ENCODE measurements at places on chromosomes 16 and 17.

DNA sequence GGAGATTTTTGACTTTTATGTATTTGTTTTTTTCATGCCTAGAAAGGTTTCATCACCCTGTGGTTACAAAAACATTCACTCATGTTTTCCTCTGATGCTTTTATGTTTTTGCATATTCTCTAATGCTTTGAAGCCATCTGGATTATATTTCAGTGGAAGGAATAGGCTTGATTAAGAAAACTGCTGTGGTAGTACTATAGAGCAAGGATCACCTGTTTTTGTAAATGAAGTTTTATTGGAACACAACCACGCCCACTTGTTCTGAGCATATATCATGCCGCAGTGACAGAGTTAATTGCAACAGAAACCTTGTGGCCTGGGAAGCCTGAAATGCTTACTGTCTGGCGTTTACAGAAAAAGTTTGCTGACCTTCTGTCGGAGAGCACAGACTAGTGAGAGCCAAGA lies 11.5 kb downstream of the COX10 start:
- DNase-seq, result no peak

GRCh38 chr17:80352216-80352895 lies 62.6 kb upstream of the ENDOV start:
- DNase-seq, result no peak

DNA sequence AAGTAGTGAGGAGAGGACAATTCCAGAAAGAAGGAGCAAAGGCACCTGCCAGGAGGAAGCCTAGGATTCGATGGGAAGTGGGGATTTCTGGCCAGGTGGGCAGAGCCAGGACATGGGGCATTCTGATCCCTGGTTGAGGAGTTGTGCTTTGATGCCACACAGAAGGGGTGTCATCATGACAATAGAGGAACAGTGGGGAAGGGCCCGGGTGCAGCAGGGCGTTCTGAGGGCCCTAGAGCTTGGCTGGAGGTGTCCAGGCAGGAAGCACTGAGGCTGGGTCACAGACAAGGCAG lies 4.3 kb downstream of the EVPLL start:
- no peak for DNase-seq

DNA sequence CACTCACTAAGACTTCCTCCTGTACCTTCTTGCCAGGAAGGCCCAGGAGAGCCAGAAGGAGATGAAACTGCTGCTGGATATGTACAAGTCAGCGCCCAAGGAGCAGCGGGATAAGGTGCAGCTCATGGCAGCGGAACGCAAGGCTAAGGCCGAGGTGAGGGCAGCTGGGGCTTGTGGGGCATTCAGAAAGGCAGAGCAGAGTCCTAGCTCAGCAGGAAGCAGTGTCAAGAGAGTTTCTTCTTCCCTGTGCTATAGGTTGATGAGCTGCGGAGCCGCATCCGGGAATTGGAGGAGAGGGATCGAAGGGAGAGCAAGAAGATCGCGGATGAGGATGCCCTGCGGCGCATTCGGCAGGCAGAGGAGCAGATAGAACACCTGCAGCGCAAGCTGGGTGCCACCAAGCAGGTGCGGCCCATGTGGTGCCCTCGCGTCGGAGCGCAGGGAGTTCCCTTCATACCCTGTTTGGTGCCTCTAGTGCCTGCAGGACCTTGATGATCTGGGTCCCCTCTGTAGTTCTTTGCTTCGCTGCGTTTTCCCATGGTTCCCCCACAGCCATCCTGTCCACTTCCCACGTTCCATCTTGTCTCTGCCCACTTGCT lies 6.6 kb downstream of the RNF40 start:
- no peak for DNase-seq

GRCh38 chr17:56359518-56359917 lies 206.2 kb downstream of the ANKFN1 start:
- no peak for DNase-seq

GRCh38 chr17:45276031-45276430 lies 14.1 kb upstream of the SPATA32 start:
- DNase-seq, result no peak

DNA sequence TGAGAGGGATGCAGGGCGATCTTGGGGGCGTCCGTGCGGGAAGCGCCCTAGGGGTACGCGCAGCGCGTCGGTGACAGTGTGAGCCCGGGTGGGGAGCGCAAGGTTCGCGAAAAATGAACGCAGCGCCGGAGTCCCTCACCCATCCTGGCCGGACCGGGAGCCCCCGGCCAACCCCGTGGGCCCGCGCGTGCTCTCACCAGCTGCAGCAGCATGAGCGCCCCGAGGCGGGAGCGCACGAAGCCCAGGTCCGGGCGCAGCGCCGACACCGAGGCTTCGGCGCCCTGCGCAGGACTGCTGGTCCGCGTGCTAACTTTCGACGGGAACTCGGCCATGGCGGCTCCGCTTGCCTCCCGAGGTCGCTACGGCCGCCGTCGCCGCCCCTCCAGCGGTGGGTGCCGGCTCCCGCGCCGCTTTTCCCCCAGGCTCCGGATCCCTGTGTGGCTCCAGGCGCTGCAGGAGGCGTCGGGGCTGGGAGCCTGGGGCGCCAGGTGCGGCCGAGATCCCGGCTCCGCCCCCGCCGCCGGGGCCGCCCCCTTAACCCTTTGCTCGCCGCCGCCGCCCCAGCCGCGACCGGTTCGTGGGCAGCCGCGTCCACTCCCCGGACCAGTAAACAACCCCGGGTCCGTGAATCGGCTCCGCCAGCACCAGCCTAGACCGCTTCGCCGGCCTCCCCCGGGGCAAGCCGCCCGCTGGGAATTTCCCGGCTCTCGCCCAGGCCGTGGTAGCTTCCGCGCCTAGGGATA lies at the start of gene PLLP:
Gene PLLP, minus strand, starts transcription at position 464 of the 743 bp plus-strand sequence. Its CDS starts 132 bp downstream, at position 332.
- DNase-seq, result peak; percentile 48

DNA sequence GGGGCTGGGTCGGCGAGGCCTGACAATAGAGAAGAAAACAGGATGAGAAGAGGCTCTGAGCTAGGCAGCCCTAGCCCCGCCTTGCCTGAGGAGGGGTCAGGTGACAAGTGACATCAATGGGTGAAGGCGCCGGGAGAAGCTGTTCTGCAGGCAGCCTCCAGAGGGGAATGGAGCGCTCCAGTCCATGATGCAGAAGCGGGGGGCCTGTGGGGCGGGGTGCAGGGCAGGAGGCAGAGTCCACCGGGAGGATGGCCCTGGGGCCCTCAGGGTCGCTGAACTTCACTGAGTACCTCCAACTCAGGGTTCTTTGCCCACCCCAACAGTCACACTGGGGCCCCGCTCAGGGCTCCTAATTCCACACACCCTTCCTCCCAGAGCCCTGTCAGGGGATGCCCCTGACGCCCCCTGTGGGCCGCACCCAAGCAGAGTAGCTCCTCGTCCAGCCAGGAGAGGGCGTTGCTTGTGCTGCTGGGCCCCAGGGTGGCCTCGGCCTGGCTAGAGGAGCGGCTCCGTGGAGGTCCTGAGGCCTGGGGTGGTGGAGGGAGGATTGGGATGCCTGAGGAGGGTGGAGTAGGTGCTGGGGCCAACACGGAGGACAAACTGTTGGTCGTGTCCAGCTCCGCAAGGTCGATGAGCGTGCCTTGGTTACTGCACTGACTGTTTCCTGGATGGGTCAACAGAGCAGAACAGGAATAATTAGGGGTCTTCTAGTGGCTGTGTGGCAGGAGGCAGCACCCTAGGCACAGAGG lies 20.8 kb downstream of the GGA3 start:
- no peak for DNase-seq

DNA sequence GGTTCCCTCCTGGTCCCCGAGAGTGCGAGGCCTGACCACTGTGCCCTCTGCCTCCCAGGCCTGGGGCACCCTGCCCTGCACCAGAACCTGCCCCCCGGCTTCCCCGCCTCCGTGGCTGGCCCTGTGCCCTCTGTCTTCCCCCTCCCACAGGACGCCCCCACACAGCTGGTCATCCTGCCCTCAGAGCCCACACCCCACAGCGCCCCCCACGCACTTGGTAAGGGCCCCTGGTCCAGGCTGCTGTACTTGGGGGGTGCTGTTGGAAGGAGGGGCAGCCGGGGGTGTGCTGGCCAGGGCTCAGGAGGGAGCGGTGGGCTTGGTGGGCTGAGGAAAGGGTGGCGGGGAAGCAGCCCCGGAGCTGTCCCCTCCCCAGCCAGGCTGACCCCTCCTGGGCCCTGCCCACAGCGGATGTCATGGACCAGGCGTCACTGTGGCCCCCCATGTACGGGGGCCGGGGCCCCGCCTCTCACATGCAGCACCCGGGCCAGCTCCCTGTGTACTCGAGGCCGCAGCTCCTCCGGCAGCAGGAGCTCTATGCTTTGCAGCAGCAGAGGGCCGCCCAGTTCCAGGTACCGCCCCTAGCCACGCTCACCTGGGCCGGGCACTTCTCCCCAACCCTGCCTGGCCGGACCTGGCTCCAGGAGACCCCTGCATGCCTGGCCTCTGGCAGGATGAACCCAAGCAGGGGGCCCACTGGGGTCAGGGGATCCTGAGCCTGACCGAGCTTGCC lies 49.5 kb downstream of the BAHCC1 start:
- DNase-seq, result no peak

GRCh38 chr16:73864868-73865267 lies 431.7 kb upstream of the PSMD7 start:
- no peak for DNase-seq

DNA sequence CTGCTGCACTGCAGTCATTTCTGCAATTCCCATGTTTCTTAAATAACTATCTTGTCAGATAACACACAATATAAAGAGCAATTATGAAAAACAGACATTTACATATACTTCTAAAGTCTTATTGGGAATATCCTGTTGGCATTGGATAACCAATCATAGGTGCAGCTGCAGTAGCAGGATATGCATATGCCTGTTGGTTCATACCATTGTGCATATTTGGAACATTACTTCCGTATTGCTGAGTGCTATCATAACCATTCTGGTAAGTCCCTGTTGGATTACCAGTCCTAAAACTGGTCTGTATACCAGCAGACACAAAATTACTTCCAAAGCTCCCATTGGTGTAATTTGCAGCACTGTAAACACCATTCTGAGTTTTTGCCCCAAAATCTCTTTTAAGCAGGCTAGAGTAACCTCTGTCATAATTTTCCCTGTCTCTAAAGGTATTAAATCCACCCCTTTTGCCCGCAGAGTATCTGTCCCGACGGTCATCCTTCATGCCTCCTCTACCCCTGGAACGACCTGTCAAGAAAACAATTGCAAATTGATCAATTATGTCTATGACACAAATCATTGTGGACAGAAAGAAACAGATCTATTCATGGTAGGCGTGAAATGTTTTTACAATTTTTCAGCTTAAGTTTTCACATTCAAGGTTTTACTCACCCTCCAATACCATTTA lies 3.1 kb upstream of the POLG2 start:
- no peak for DNase-seq

DNA sequence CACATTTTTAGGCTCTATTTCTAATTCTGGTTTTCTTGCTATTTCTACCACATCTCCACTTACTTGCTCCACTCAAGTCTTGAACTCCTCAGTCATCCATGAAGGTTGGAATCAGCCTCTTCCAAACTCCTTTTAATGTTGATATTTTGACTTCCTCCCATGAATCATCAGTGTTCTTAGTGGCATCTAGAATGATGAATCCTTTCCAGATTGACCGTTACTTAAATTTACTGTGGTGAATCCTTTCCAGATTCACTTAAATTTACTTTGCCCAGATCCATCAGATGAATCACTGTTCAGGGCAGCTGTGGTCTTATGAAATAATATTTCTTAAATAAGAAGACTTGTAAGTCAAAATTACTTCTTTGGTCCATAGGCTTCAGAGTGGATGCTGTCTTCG lies 32.4 kb downstream of the CLTC start:
- DNase-seq, result no peak

GRCh38 chr17:43342589-43342890 lies 56.3 kb upstream of the ARL4D start:
- no peak for DNase-seq

- DNase-seq, result no peak
Measured at GRCh38 chr16:48961546-48961945, 320.1 kb downstream of the CBLN1 start.

DNA sequence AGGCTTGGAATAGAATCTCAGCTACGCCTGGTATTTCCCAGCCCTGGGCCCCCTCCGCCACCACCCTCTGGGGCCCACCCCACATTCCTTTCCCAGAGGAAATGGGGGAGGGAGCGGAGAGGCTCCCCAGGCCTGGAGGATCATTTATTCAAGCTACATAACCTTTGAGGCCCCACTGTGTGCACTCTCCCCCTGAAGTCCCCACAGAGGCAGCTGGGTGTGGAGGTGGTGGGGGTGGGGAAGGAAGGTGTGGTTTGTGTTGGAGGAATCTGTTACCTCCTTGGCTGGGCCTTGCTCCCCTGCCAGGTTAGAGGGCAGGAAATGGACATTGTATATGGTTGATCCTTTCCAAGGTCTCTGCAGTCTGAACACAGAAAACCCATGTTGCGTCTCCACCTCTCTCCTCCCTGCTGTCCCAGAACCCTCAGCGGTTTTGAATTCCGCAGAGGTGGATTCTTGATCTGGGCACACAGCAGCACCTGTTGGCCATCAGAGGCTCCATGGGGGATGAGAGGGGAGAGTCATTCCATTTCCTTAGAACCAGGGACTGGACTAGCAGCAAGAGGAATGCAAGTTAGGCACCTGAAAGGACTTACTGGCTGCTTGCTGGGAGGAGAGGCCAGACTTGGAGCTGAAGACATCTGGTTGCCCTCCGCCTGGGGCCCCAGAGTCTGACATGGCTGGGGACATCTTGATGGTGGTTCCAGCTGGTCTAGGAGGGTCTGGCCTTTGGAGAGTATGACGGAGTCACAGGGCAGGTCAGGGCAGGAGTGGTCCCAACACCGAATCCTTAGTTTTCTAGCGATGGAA lies 23.0 kb downstream of the ARHGAP23 start:
- no peak for DNase-seq

DNA sequence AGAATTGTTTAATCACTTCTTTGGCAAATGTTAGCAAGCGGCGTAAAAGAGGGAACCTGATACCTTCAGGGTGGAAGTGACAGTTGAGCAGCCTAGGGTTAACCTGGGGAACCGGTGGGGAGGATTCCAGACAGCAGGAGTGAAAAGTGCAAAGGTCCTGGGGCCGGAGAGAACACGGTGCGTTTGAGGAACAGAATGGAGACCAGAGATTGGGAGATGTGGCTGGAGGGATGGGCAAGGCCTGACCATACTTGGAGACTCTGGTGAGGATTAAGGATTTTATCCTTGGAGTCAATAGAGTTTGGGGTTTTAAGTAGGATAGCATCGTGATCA lies 2.3 kb upstream of the ZNF500 start:
- no peak for DNase-seq

DNA sequence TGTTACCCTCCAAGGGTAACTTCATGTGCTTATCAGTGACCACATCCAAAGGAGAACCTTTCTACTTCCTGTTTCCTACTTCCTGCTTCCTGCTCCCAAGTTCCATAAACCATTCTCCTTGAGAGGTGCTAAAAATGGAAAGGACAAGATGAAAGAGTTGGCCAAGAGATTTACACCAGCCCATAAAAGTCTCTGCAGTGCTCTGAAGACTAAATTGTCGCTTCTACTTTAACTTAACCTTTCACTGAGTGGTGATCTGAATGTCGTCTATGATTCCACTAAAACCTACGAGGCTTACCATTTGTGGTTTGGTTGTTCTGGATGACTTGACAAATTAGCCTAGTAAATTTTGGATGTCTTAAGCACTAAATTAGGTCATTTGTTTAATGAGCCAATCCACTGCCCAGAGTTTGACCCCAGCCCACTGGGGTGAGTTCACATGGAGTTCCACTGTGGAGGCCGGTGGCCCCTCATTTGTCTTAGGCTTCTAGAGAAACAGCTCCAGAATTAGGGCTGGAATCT lies 333.1 kb downstream of the FOXL1 start:
- DNase-seq, result no peak

- no peak for DNase-seq
Measured at GRCh38 chr17:77959126-77959925, 823 bp downstream of the TNRC6C start.
